T-helper 17 cell (primary cell): ENCODE measurements at places on chromosomes 2 and 18.

GRCh38 chr2:71785516-71785981 is 332.2 kb downstream of the DYSF start:
- DNase-seq: no peak

GRCh38 chr2:170816504-170817092 is at the start of gene GAD1:
TSS of gene GAD1 (plus strand) at chr2:170816887. CDS start at chr2:170818592, 1,705 bp downstream.
- peak; percentile 30 for DNase-seq

- no peak for DNase-seq
Measured at GRCh38 chr2:99607454-99607853, 117.6 kb upstream of the REV1 start.

DNA sequence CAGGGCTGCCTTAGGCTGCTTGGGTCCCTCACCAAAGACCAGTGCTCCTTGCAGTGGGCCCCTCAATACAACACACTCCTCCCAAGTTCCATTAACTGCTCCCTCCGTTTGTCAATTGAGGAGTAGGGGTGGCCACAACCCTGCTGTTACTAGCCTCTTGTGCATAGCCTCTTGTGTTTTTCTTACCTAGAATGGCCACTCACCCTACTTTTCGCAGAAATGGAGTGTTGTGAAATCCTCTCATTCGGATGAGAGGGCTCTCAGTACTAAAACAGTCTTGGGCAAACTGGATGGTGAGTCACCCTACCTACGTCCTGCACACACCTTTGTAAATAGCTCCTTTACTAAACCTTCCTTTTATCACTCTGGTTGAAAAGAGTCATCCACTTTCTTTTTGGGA is 253.9 kb downstream of the OSR1 start:
- no peak for DNase-seq

- no peak for DNase-seq
Measured at GRCh38 chr2:62354771-62355561, 151.0 kb downstream of the TMEM17 start.

- DNase-seq: no peak
Measured at GRCh38 chr2:216119146-216119545, 10.0 kb downstream of the XRCC5 start.

DNA sequence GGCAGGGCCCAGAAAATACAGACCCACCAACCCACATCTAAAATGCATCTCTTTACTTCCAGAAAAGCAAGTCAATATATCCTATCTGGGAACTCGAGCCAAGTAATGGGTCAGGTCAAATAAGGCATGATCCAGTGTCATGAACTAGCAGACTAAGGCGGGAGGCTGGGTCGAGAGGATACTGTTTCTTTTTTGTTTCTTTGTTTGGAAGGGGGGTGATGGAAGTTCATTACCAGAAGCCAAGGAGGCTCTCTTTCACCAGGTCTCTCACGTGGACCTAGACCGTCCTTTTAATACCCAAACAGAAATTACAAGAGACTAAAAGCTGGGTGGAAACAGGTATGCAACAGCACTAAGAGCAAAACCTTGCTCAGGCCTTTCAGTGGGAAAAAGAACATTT is 108.3 kb downstream of the HDAC4 start:
- DNase-seq: no peak

- DNase-seq: no peak
Measured at GRCh38 chr2:222688917-222689316, 17.5 kb downstream of the MOGAT1 start.

- DNase-seq: no peak
Measured at GRCh38 chr18:37861981-37862380, 296.4 kb upstream of the CELF4 start.

DNA sequence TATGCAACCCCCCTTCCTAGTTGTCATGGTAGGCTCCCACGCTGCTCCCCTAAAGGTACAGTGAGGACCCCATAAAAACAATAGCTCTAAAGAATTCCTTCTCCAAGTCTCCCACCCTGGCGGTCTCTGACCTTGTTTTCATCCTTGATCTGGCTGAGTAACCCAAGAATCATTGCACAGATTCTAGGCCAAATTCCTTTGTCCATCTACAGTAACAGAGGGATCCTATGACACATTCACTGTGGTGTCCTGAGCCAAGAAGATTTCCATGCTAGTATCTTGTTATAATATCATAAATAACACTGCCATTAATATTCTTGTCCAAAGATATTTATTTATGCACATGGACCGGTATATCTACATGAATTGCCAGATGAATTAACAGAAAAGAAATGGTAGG is 240.2 kb downstream of the CYP26B1 start:
- no peak for DNase-seq

GRCh38 chr2:189252991-189253675 is 73.6 kb upstream of the COL5A2 start:
- DNase-seq: no peak

DNA sequence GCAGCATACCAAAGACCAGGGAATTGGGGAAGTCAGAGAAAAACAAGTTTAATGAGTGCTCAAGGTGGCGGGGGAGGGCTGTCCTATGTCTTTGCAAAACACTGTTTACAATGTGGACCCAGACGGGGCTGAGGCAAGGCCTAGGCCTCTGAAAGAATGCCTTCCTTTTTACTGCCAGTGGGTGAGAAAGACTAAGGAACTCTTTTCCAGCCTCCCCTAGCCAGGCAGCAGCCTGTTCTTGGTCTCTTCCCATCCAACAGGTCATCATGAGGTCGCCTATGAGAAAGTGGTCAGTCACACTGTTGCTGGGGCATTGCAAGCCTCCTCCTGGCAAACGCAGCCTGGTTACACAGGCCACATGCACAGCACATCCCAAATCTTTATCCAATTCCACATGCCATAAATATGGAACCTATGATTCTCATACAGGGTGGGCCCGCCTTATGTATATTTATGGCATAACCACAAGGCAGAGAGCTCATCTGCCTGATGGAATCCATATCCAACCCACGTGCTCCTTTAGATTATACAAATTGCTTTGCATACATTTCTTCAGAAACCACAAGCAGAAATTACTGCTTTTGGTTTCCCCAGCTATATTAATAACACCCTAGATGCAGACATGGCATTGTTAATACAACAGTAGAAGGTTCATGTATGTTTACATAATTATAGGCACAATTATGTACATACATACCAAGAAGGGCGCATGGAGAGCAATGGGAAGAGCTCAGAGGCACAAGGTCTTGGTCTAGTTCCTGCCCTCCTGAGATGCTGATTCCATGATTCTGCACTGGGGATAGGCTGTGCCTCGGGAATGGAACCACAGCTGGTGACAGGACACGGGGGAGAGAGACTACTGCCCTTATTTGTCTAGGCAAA is 48.6 kb downstream of the NRP2 start:
- DNase-seq: no peak

- DNase-seq: no peak
Measured at GRCh38 chr2:228507870-228508269, 326.4 kb upstream of the SPHKAP start.

DNA sequence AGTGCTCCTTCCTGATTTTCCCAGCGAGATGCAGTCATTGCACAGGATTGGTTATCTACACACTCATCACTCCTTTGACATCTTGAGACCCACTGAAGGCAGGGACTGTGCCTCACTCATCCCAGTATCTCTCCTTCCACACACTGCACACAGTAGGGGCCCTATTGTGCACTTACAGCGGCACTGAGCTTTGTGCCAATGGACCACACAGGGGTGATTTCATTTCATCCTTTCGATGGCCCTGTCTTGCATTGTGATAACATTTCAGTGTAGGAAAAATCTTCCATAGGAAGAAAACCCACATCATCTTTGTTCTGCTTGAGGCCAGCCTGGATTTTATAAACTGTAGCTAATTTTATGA is 11.0 kb upstream of the LRRFIP1 start:
- no peak for DNase-seq

DNA sequence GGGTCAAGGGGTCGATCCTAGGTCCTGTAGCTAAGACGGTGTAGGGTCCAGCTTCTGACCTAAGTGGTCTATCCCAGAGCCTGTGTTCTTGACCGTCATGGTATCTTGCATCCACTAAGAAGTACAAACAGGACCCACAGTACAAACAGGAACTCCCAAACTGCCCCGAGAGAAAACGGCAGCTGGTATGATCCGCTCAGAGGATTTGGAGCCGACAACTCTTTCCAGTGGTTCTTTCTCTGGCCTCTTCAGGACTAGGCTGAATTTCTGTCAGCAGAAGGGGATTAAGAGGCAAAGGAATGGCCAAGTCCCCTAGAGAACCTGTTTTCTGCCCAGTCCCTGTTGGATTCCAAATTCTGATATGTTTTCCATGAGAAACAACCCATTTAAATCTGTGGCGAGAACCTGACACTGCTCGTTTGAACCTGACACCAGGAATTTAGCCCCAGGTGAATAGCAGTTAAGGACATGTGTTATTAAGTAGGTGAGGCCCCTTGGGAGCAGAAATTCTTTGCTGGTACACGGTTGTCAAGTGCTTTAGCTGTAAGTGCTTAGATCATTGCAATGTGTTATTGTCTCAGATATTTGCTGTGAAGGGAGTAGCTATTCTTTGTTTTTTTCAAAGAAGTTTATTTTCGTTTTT is 50.5 kb upstream of the TXNDC2 start:
- no peak for DNase-seq

GRCh38 chr18:10049747-10050146 is 135.9 kb downstream of the VAPA start:
- DNase-seq: no peak

GRCh38 chr2:160305081-160305750 is 105.1 kb upstream of the ITGB6 start:
- no peak for DNase-seq

GRCh38 chr18:44897411-44897810 is 216.7 kb downstream of the SETBP1 start:
- no peak for DNase-seq

DNA sequence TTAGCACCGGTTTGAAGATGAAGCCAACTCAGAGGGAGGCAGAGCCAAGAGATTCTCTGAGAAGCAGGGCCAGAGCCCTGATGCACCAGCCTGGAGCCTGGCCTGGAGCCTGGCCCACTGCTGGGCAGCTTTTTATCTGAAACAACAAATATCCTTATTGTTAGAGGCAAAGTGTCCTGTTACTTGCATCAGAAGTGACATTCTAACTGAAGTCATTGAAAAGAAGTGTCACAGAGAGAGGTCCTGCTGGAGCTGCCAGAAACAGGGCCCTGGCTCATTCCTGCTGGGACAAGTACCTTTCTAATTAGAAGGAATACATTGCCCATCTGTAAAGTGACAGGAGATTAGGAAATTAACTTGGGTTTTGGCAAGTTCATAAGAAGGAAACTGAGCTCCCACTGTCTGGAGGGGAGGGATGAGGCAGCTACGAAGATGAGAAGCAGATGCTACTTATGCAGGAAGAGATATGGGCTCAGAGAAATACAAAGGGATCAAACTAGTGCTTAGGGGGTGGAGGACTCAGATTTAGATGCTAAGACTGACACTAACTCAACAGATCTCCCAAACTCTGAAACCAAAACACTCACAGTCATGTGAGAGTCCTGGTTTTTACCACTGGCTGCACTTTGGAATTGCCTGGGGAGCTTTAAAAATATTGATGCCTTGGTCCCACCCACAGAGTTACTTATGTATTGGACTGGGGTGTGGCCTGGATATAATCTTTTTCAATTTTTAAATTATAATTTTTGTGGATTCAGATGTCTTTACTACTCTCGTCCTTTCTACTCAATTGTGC is 11.0 kb upstream of the HK2 start:
- DNase-seq: no peak

- no peak for DNase-seq
Measured at GRCh38 chr2:230231251-230231650, 5.7 kb downstream of the SP140 start.

DNA sequence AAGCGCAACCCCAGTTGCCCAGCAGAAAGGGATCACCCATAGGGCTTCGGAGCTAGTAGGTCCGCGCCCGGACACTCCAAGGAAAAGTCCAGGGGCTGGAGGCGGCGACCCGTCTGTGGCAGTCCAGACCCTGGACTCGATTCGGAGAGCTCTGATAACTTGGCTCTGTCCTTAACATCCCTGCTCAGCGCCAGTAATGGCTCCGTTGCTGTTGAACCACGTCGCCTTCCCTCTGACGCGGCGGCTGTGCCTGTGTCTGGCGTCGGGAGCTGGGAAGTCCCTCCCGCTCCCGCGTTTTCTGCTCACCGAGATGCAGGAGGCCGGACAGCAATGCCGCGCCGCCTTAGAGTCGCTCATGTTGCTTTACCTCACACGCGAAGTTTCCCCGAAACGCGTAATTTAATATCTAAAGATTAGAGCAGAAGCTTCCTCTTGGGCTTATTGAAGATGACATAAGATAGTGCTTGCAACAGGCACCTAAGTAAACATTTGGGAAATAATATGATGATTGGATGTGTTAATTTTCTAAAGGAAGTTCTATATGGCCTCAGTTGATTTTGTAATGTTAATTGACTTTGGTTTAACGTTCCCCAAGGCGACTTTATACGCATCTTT is 1.3 kb upstream of the ZBTB14 start:
- DNase-seq: peak; percentile 36

DNA sequence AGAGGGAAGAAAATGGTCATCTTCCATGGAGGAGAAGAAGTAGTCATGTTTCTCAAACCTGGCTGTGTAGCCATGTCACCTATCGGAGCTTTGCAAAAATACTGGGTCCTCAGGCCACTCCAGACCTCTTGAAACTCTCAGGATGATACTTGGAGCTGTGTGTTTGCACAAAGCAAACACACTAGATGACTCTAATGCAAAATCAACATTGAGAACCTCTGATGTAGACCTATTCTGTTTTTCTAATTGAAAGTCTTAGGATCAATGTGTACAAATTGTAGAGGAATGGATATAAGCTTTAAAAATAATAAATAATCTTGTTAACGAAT is 444.3 kb downstream of the RND3 start:
- DNase-seq: no peak

DNA sequence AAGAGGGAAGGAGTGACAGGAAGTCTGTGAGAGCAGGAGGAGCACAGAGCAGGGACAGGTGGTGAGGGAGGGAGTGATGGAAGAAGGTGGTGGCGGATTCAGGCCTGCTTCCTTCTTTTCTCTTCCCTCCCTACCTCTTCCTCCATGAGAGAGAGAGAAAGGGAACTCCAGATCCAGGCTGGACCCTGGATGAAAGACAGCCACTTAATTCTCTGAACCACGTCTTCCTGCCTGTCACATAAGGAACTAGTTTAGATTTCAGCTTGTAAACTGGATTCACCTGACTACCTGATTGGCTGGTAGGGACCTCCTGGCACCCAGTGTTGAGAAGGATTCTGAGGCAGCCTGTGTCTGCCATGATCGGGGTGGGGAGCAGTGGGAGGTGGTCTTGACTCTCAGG is 48.9 kb downstream of the PAX8 start:
- DNase-seq: no peak

GRCh38 chr2:204114295-204115136 is 178.0 kb downstream of the ICOS start:
- no peak for DNase-seq

- no peak for DNase-seq
Measured at GRCh38 chr2:111678651-111679050, 205.3 kb downstream of the ANAPC1 start.

- DNase-seq: no peak
Measured at GRCh38 chr2:241092677-241093076, 9.4 kb downstream of the MTERF4 start.

DNA sequence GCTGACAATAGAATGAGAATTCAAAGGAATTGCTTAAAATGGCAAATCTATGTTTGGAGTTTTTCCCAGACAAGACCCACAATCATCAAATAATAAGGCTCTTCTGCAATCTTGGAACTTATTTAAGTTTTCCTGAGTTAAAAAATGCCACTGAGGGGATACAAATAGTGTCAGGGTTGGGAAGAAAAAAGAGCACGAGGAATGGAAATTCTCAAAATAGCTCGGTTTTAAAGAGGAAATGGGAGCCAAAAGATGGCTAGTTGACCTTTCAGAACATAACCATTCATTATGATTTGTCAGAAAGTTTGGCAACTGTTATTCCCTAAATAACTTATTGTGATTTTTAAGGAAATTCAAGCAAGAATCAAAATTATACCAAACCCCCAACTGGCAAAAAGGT is 127.7 kb downstream of the RAPGEF4 start:
- no peak for DNase-seq

GRCh38 chr2:31013301-31013700 is 124.9 kb downstream of the GALNT14 start:
- no peak for DNase-seq
